ENCODE measurements at places on chromosomes 5 and 9.

DNA sequence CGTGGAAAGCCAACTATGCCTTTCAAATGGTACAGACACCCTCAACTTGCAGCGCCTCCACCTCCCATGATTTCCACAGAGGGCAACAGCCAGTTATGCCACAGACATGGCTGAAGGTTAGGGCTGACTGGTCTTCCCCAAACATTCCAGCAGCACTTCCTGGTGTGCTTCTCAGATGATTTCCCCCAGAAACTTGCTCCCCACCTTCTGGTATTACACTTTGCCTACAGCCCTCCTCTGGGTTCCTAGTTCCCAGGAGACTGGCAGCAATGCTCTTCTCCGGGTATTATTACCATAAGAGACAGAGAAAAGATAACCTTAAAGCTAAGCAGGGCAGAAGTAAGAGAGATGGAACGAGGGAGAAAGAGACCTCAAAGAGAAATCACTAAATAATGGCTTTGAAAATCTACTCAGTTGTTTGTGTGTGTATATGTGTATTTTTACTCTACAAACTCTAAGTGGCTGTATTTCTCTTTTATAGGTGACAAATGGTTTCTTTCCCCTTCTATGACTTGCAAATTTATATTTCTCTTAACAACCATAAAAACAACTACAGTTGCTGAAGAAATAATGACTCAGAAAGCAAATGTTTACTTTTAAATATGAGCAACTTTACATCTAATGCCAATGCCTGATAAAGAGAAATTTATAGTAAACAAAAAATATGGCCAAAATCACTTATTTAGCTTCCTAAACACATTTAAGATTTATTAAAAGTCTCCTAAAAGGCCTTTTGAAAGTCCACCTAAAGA, 133.8 kb downstream of the PDE4D start:
- DNase-seq: no peak

GRCh38 chr5:100757618-100758017, 145.5 kb downstream of the ST8SIA4 start:
- no peak for DNase-seq

DNA sequence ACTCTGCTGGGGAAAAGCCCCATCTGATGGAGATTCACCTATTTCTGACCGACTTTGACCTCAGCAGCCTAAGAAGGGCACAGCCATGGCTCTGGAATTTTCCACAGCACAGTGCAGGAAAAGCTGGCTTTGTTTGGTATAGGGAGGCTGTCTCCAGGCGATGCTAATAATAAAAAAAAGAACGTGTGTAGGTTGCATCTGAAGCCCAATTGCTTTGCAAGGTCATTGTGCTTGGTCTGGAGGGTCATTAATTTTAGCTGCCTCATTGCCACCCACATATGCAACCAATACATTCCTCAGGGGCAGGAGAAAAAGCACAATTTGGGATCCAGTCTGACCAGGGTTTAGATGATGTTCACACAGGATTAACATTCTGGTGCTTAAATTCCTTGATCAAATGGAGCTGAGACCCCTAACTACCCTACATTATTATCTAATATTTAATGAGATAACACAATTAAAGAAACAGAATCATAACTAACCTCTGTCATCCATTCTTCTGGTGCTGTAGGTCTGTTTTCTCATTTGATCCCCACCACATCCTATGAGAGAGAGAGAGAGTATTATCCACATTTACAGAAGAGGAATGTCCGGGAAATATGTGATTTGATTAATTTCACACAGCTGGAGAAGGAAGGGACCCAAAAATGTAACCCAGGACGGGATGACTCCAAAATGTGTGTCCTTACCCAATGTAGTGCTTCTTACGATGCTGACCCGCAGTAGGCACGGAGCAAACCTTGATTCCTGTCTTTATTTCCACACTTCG, 175.9 kb downstream of the RFK start:
- DNase-seq: no peak

DNA sequence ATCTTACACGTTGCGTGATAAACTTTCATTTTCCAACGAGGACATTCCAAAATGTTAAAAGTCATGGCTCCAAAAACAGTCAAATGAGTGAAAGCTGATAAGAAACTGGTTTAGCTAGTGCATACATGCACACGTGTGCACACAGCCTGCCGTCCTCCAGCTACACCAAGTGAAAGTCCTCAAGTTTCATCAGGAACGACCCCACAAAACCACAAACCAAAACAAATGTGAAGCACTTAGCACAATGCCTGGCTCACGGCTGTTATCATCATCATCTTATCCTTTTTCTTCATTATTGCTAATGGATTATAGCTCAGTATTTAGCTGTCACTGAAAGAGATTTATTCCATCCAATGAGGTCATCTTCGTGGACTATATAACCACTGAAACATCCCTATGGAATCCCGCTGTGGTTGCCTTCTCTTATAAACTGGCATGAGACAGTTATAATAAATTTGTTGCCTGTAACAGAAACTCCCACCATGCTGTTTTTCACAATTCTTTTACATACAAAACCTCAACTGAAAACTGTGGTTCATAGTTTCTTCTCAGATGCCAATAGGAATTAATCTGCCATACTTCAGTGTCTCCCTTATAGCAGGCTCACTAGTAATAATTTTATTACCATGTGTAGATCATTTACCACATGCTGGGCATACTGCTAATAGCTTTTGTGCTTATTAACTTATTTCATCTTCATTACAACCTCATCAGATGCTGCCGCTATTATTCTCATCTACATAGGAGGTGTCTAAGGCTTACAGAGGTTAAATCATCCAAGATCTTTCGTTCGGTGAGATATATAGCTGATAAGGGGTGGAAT, 56.1 kb downstream of the SAXO1 start:
- DNase-seq: no peak

DNA sequence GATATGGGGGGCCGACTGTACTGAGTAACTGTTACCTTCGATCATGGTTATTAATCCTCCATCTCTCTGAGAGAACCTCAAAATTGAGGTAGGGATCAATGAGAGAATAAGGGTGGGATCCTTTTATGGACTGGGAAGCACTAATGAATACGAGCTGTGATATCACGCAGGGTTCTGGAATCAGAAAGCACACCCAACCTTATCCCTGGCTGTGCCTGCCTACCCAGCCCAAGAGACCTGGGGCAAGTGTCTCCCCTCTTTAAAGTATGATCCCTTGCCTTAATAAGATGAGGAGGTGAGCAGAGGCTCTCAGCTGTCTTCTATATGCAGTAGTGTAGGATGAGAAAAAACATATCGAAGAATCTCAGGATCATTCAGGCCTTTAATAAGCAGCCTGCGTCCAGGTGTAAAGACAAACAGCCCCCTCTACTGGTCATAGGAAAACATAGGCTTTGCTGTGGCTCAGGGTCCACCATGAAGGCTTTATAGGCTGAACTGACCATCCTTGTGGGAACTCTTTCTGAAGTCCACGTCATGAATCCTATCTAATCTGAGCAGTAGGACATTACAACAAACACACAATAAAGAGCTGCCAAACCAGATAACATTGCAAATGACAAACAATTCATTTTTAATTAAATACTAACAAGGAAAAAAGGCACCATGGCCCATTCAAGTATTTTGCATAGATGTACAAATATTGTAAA, 16.8 kb downstream of the NIPAL4 start:
- peak; percentile 74 for DNase-seq

DNA sequence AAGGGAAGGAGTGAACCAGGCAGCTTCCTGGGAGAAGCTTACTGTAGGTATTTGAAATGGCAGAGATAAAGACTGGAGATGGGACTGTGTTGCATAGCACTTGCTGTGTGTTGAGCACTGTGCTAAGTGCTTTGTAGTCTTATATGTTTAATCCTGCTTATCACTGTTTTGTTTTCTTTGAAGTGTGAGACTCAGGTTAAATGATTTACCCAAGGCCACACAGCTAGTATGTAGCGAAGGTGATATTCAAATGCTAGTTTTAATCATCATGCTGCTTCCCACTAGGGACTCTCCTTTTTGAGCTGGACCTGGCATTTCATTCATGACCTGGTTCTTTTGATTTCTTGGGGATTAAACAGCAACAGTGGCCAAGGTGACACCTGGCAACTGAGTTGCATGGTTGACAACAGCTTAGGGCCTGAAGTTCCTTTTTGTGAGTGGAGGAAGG, 35.3 kb upstream of the SPRY4 start:
- DNase-seq: no peak

DNA sequence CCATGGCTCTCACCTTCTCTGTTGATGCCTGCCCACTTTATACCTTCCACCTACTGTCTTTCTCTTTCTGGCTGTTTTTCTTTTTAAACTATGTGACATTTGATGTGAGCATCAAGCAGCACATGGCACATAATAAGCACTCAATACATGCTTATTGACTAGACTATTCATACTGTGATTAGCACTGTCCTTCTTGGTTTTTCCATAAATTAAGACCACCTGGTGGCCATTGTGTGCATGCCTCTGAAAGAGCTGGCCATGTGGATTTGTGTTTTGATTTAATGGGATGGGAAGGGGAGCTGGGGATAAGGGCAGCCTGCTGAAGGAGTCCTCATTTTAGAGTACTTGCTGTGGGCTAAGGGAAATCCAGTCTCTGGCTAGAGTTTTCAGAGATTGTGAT, 79.4 kb downstream of the ARHGEF28 start:
- no peak for DNase-seq

GRCh38 chr5:61087921-61088320, 74.3 kb downstream of the SMIM15 start:
- DNase-seq: no peak

GRCh38 chr5:18097817-18098216, 463.6 kb downstream of the TAF11L14 start:
- DNase-seq: no peak

All from adrenal gland (tissue), 19 donors.